ENCODE measurements at places on chromosomes 2 and 18.
A peak's percentile ranks its signal among the peaks of the same experiment; 100 is the strongest.

GRCh38 chr2:67164771-67165522 lies 232.2 kb upstream of the ETAA1 start:
- no peaks in the 10 kb centered on the region for H3K36me3 ChIP-seq
- H3K4me3 ChIP-seq: no peak overlapping the region
- DNase-seq: no peak
- no peak overlapping the region for H3K27ac ChIP-seq

- DNase-seq: no peak
- no peak overlapping the region for H3K27ac ChIP-seq
- no peaks in the 10 kb centered on the region for H3K27me3 ChIP-seq
- no peaks in the 10 kb centered on the region for H3K36me3 ChIP-seq
- no peaks in the 10 kb centered on the region for H3K4me1 ChIP-seq
Measured at GRCh38 chr2:75320898-75321598, 121.7 kb upstream of the TACR1 start.

DNA sequence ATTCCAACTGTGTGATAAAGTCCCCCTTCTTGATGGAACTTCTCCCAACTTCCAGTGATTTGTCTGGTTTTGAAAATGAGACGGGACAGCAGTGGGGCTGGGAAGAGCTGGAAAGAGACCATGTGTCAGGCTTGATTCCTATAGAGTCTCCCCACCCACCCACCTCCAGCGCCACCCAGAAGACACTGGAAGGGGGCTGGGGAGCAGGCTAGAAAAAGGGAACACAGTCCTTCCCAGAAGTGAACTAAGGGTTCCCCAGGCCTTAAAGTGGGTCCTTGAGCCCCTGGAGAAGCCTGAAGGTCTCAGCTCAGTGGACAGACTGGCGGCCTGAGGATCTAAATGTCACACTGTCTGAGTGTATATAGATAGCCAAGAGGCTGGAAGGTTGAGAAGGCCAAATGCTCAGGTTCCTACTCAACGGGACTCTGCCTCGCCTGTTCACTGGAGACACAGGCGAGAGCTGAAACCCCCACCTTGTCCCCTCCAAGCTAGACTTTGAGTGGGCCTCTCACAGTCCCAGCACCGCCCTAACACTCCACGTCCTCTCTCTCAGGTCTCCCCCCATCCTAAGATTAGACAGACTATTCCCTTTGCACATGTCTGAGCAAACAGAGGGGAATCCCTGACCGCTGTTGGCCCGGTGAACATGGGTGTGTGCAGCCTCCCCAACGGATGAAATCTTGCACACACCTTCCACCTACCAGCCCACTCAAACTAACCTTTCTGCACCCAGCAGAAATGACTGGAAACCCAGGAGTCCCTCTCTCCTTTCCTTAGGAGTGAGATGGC lies 1.6 kb downstream of the PKDCC start:
- no peaks in the 10 kb centered on the region for H3K27me3 ChIP-seq
- H3K27ac ChIP-seq: peak overlapping the region; percentile 39
- peak overlapping the region; percentile 44 for H3K4me3 ChIP-seq

- no peak overlapping the region for H3K27ac ChIP-seq
- H3K4me3 ChIP-seq: no peak overlapping the region
- H3K27me3 ChIP-seq: no peaks in the 10 kb centered on the region
- no peaks in the 10 kb centered on the region for H3K4me1 ChIP-seq
- DNase-seq: no peak
Measured at GRCh38 chr2:204576362-204576979, 31.2 kb downstream of the PARD3B start.

GRCh38 chr18:31931886-31932240 lies 11.1 kb downstream of the TRAPPC8 start:
- H3K4me1 ChIP-seq: no peaks in the 10 kb centered on the region
- H3K4me3 ChIP-seq: no peak overlapping the region
- DNase-seq: no peak
- H3K27me3 ChIP-seq: no peaks in the 10 kb centered on the region
- H3K27ac ChIP-seq: no peak overlapping the region
- H3K36me3 ChIP-seq: peaks cover 2% of the 10 kb centered on the region

DNA sequence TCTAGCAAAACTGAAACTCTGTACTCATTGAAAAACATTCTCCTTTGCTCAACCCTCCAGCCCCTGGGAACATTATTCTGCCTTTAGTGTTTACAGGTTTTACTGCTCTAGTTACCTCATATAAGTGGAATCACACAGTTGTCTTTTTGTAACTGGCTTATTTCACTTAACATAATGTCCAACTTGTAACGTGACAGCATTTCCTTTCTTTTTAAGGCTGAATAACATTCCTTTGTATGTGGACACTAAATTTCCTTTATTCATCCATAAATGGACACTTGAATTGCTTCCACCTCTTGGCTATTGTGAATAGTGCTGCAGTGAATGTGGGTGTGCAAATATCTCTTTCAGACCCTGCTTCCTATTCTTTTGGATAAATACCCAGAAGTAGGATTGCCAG lies 144.9 kb downstream of the ACTR3 start:
- DNase-seq: no peak
- no peaks in the 10 kb centered on the region for H3K4me1 ChIP-seq
- H3K27me3 ChIP-seq: no peaks in the 10 kb centered on the region
- H3K36me3 ChIP-seq: no peaks in the 10 kb centered on the region

- no peak overlapping the region for H3K4me3 ChIP-seq
- peaks cover 15% of the 10 kb centered on the region for H3K4me1 ChIP-seq
- H3K36me3 ChIP-seq: no peaks in the 10 kb centered on the region
- no peak for DNase-seq
- no peaks in the 10 kb centered on the region for H3K27me3 ChIP-seq
Measured at GRCh38 chr2:144834363-144834762, 314.4 kb upstream of the ZEB2 start.

DNA sequence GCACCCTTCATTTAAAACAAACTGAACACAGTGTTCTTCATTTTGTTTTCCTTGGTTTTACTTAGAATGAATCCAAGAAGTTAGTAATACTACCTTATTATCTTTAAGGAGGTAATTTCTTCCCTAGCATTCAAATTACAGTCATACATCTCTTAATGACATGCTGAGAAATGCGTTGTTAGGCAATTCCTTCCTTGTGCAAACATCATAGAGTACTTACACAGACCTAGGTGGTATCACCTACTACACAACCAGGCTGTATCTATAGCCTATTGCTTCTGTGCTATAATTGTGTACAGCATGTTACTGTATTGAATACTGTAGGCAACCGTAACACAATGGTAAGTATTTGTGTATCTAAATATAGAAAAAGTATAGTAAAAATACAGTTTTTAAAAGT lies 8.4 kb upstream of the CABYR start:
- H3K27me3 ChIP-seq: no peaks in the 10 kb centered on the region
- no peak for DNase-seq
- H3K4me1 ChIP-seq: peaks cover 6% of the 10 kb centered on the region
- no peaks in the 10 kb centered on the region for H3K36me3 ChIP-seq
- no peak overlapping the region for H3K4me3 ChIP-seq

GRCh38 chr2:232276084-232276732 lies 102.3 kb upstream of the ALPP start:
- no peak overlapping the region for H3K4me3 ChIP-seq
- no peaks in the 10 kb centered on the region for H3K27me3 ChIP-seq
- peaks cover 22% of the 10 kb centered on the region for H3K4me1 ChIP-seq
- H3K36me3 ChIP-seq: no peaks in the 10 kb centered on the region
- DNase-seq: no peak

- H3K27me3 ChIP-seq: no peaks in the 10 kb centered on the region
- no peak for DNase-seq
- H3K4me3 ChIP-seq: no peak overlapping the region
- H3K27ac ChIP-seq: no peak overlapping the region
- no peaks in the 10 kb centered on the region for H3K4me1 ChIP-seq
- peaks cover 21% of the 10 kb centered on the region for H3K36me3 ChIP-seq
Measured at GRCh38 chr2:127712999-127713398, 11.7 kb downstream of the SFT2D3 start.

DNA sequence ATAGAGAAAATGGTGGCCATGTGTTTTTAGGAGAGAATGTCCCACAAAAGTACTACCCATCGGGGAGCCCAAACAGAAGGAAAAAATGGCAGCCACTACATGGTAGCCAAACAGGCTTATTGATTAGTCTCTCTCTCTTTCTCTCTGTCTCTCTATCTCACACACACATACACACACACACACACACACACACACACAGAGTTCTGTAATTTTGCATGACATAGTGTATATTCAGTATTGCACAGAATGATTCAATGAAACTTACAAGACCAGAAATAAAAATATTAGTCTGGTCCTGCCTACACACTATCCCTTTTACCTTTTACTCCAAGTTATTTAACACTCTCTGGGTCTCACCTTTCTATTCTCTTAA lies 124.8 kb upstream of the SLC39A10 start:
- H3K27ac ChIP-seq: peak overlapping the region; percentile 59
- H3K4me3 ChIP-seq: no peak overlapping the region
- no peaks in the 10 kb centered on the region for H3K36me3 ChIP-seq
- no peaks in the 10 kb centered on the region for H3K27me3 ChIP-seq
- H3K4me1 ChIP-seq: peaks cover 5% of the 10 kb centered on the region
- no peak for DNase-seq

DNA sequence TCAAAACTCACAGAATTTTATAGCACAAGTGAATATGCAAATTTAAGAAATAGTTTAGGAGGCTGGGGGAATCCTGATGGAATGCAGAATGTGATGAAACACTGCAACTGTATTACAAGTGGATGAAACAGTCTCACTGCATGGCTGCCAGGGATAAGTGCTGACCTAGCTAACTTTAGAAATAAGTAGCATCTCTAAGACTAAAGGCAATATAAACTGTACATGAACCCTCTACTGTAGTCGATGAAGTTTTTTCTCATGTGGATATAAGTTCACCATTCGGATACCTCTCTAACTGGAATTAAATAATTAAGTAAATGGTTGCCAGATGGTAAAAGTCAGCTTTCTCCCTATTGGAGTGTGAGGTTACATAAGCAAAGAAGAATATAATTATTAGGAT lies 777.8 kb upstream of the RAB6C start:
- H3K27ac ChIP-seq: no peak overlapping the region
- H3K36me3 ChIP-seq: no peaks in the 10 kb centered on the region
- no peaks in the 10 kb centered on the region for H3K27me3 ChIP-seq
- no peak for DNase-seq
- no peaks in the 10 kb centered on the region for H3K4me1 ChIP-seq

DNA sequence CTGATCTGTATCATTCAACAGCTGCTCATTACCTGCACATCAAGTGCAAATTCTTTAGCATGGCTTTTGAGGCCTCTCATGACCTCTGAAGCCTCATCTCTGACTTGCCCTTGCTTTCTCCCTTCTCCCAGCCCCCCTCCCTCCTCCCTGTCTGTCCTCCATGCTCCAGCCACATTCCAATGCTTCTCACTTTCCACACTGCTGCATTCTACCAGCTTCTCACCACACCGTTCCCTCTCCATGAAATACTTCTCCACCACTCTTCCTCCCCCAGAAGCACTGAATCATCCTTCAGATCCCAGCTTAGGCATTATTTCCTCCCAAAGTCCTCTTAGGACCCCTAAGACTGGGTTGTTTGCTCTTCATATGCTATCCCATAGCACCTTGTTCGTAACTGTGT lies 26.9 kb downstream of the GCG start:
- H3K4me3 ChIP-seq: no peak overlapping the region
- no peaks in the 10 kb centered on the region for H3K27me3 ChIP-seq
- DNase-seq: no peak
- H3K4me1 ChIP-seq: no peaks in the 10 kb centered on the region
- H3K27ac ChIP-seq: no peak overlapping the region

DNA sequence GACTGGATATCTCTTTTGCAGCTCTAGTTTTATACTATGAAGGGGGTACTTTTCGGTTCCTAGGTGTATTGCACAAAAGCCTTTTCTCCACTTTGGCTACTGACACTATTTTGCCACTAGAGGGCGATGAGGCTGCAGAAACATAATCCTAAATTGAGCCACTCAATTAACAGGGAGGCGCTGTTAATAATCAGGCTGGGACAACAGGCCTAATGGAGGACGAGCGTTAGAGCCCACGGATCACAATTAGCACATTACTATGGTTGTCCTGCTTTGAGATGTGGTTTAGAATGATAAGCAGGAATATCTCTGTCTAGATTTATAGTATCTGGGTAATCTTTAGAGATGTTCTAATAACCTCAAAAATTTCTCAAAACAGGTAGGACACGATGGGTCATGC lies 62.2 kb upstream of the PMAIP1 start:
- peak; percentile 33 for DNase-seq
- H3K36me3 ChIP-seq: no peaks in the 10 kb centered on the region
- no peak overlapping the region for H3K4me3 ChIP-seq
- no peak overlapping the region for H3K27ac ChIP-seq

DNA sequence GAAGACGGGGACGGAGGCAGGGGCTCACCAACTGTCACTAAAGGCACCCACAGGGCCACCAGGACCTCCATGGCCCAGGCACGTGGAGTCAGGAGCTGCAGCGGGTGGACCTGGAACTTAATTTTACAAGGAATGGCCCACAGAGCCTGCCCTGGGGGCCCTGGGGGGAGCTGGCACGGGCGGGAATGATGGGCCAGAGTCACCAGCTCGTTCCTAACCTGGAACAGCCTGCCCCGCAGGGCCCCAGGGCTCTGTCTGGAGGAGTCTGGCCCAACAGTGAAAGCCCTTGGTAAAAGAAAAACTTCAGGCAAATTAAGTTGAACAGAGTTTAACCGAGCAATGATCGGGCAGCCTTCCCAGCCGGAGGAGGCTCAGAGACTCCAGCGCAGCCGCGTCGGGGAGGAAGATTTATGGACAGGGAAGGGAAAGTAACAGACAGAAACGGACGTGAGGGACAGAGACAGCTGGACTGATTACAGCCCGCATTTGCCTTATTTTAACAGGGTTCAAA lies 118.4 kb upstream of the TMEM18 start:
- H3K27ac ChIP-seq: no peak overlapping the region
- H3K36me3 ChIP-seq: no peaks in the 10 kb centered on the region
- H3K27me3 ChIP-seq: no peaks in the 10 kb centered on the region
- no peaks in the 10 kb centered on the region for H3K4me1 ChIP-seq

DNA sequence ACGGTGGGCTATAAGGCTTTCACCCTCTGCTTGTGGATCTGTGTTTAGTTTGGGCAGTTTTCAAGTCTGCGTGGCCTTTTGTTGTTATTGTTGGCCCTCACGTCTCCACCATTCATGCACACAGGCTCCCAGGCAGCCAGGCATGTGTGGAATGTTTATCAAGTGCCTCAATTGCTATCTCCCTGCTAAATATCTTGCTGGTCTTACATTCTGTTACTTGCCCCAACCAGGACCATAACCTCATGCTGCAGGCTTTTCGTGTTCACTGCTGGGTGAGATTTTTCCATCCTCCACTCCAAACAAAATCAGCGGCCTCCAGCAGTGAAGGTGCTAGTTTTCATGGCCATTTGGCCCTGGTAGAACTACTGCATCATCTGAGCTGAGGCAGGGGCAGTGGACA lies 63.0 kb upstream of the DSC1 start:
- H3K27ac ChIP-seq: peak overlapping the region; percentile 82
- peak; percentile 71 for DNase-seq
- no peaks in the 10 kb centered on the region for H3K36me3 ChIP-seq
- peaks cover 19% of the 10 kb centered on the region for H3K4me1 ChIP-seq

- H3K27ac ChIP-seq: no peak overlapping the region
- no peaks in the 10 kb centered on the region for H3K27me3 ChIP-seq
- H3K4me1 ChIP-seq: no peaks in the 10 kb centered on the region
- H3K4me3 ChIP-seq: no peak overlapping the region
Measured at GRCh38 chr2:171128461-171128860, 32.2 kb downstream of the TLK1 start.
